ENCODE measurements at places on chromosomes 6 and 20.

DNA sequence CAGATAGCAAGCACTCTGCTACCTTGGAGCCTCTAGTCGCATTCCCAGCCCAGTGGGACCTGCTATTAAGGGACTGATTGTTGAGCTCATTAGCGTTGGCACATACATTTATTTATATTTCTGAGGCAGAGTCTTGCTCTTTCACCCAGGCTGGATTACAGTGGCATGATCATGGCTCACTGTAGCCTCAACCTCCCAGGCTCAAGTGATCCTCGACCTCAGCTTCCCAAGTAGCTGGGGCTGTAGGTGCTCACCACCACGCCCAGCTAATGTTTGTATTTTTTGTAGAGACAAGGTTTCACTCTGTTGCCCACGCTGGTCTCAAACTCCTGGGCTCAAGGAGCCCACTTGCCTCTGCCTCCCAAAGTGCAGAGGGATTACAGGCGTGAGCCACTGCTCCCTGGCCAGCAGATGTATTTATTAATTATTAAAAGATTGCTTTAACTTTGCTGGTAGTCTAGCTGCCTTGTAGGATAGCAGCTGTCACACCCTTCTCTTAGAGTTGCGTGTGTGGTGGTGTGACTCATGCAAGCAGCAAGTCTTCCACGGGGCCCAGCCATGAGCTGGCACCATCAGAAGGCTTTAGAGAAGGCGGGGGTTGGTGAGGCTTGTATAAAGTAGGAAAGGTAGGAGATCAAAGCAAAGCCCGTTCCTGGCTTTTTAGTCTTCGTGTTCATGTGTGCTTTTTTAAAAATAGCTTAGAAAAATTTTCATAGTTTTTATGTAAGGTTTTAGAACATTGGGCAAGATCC lies 16.5 kb downstream of the ACTR5 start:
- peak; percentile 85 for DNase-seq

- no peak for DNase-seq
Measured at GRCh38 chr6:38166411-38167240, 347.1 kb downstream of the ZFAND3 start.

GRCh38 chr6:19042420-19042819 lies 655.3 kb downstream of the RNF144B start:
- DNase-seq: no peak

- peak; percentile 11 for DNase-seq
Measured at GRCh38 chr6:141290941-141291721, 841.6 kb upstream of the GJE1 start.

DNA sequence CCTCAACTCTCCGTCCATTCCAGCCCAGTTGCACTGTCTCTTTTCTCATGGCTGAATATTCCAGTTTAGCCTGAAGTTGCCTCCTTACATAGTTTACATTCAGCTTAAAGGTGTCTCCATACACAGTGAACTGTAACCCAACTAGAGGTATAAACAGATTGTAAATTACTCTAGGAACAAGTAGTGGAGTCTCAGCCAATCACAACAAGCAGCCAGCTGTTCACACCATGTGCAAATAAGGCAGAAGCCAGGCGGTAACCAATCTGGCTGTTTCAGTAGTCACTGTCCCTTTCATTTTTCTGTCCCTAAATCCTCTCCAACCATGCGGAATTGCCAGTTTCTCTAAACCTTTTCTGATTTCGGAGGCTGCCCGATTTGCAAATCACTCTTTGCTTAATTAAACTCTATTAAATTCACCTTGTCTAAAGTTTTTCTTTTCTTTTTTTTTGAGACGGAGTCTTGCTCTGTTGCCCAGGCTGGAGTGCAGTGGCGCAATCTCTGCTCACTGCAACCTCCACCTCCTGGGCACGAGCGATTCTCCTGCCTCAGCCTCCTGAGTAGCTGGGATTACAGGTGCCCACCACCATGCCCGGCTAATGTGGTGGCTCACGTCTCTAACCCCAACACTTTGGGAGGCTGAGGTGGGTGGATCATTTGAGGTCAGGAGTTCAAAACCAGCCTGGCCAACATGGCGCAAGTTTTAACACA lies 37.6 kb upstream of the GFOD1 start:
- no peak for DNase-seq

- no peak for DNase-seq
Measured at GRCh38 chr20:21129861-21130260, 4.0 kb downstream of the KIZ start.

DNA sequence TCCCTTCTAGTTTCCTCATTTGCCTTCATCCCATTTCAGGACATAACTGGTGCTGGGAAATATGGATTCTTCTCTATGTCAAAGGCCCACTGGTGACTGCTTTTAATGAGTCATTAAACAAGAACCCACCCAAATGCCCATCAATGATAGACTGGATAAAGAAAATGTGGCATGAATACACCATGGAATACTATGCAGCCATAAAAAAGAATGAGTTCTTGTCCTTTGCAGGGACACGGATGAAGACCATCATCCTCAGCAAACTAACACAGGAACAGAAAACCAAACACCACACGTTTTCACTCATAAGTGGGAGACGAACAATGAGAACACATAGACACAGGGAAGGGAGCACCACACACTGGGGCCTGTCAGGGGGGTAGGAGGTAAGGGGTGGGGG lies 310.7 kb downstream of the ESR1 start:
- DNase-seq: no peak

GRCh38 chr6:7341989-7342742 lies 29.2 kb upstream of the SSR1 start:
- peak; percentile 39 for DNase-seq

DNA sequence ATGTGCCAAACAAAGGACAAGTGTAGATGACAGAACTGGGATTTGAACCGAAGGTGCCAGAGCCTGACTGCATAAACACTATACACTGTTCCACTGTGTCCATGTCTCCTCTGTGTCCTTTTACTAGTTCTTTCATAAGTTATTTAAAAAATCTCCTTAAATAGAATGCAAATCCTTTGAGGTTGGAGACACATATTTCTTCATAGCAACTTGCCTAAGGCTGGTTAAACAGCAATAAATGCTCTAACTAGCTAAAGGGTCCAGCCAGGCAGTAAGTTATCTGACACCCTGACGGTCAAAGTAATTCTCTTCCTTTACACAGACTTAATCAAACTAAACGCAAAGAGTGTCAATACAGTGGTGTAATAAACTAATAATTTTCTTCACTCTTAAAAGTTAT lies 76.2 kb upstream of the TRAF3IP2 start:
- peak; percentile 39 for DNase-seq

DNA sequence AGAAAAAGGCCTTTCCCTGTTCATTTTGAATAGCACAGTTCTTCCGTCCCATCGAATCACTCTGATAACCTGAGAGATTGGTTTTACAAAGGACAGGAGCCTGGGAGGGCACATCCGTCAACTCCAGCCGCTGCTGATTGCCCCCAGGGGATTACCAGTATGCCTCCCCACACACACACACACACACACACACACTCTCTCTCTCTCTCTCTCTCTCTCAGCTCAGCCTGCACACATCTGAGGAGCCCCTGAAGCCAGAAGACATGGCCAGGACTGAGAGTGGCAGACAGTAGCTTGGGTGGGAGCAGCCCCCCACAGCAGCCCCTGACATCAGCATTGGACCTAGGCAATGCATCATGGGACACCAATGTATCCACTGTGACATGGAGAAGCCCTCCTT lies 13.2 kb upstream of the CDH4 start:
- DNase-seq: no peak

DNA sequence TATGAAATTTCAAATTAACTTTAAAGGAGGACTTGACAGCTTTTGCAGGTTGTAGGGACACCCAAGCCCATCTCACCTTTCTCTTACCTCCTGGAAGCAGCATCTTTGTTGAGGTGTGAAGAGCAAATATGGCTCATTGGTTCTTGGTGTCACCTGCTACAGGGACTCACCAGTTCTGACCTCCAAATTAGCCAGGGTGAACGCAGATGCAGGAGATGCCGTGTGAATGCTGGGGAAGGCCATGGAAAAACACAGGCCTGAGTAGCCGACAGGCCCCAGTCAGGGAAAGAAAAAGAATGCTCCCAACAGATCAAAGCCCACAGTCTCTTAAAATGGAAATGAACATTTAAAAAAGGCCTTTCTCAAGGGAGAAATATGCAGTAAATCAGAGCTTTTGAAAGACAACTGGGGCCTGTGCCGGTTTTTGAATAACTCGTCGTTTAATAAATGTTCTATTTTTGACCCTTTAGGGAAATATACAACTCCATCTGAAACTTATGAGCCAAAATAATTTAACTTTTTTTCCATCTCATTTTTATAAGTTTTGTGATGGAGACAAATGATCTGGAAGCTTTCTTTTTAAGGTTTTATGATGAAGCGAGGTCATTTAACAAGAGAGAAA lies 167.5 kb downstream of the CD83 start:
- DNase-seq: no peak

DNA sequence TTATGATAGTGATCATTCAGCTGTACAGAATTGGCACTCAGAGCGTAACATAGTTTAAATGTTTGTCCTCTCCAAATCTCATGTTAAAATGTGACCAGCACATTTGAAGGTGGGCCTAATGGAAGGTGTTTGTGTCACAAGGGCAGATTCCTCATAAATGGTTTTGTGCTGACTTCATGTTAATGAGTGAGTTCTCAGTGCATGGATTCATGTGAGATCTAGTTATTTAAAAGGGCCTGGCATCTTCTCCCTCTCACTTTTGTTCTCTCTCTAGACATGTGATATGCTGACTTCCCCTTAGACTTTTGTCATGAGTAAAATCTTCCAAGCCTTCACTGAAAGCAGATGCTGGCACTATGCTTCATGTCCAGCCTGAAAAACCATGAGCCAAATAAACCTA lies 452.4 kb upstream of the PTCHD4 start:
- no peak for DNase-seq

- no peak for DNase-seq
Measured at GRCh38 chr6:43509142-43509983, 783 bp downstream of the LRRC73 start.

DNA sequence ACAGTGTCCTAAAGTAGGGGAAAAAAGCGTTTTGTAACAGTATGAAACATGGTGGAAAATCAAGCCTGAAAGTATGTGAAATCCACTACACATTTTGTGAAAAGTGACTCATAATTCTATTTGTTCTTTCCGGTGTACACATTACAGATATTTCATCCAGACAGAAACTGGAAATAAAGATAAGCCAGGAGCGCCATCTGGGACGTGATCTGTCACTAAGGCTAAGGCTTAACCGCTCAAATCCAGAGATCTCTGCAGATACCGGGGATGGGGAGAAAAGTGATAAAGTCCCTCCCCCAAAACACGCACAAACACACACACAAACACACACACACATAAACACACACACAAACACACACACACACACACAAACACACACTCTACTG lies 26.6 kb upstream of the SRSF6 start:
- no peak for DNase-seq

- no peak for DNase-seq
Measured at GRCh38 chr6:5180636-5181035, 80.1 kb downstream of the LYRM4 start.

DNA sequence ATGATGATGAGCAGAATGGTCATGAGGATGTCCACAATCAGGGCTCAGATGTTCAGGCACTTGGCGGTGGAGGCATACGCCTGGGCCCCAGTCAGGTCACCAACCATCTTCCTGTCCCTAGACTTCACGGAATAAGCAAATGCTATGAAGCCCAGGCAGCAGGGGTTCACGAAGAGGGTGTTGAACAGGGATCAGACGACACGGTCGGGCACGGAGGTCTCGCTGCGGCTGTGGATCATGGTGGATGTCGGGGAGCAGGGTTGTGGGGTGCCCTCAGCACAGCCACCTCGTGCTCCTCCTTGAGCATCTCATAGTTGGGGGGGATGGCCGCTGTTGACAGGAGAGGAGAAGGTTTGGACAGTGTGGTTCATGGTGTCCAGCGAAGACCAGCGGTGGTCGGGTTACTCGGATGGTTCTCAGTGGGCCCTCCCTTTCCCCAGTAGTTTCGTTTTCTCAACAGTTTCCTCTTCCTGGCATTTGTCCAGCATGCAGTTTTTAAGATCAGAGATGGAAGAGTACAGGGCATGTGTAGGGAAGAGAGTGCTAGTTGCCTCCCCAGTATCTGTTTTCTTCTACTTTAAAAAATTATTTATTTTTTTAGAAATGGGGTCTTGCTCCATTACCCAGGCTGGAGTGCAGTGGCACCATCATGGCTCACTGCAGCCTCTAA lies 20.3 kb upstream of the SPDEF start:
- DNase-seq: peak; percentile 25

- DNase-seq: peak; percentile 77
Measured at GRCh38 chr20:51487565-51488268, 54.8 kb downstream of the NFATC2 start.

DNA sequence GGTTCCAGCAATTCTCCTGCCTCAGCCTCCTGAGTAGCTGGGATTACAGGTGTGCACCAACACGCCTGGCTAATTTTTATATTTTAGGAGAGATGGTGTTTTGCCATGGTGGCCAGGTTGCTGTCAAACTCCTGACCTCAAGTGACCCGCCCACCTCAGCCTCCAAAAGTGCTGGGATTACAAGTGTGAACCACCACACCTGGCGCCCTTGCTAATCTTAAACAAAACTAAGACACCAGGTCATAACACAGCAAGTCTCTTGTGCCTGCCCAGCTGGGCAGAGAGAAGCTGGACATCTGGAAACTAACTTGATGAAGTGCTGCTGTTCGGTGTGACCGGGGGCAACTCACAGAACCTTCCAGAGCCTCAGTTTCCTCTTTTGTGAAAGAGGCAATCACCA lies 68.0 kb downstream of the PPP1R3G start:
- no peak for DNase-seq

DNA sequence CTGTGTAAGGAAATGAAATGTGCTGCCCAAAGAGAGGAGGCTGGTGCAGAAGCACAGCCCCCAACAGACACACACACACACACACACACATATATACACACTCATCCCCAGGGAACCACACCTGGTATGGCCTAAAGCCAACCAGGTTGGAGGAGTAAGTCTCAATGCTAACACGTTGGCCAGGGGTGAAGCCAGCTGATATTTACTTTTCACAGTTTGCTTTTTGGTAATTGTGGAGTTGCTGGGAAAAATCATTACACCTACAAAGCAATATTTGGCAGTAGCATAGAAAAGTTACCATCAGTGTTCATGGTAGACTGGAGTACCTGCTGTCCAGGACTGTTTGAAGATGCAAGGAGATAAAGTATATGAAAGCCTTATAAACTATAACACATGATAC lies 50.3 kb upstream of the NAA20 start:
- no peak for DNase-seq

DNA sequence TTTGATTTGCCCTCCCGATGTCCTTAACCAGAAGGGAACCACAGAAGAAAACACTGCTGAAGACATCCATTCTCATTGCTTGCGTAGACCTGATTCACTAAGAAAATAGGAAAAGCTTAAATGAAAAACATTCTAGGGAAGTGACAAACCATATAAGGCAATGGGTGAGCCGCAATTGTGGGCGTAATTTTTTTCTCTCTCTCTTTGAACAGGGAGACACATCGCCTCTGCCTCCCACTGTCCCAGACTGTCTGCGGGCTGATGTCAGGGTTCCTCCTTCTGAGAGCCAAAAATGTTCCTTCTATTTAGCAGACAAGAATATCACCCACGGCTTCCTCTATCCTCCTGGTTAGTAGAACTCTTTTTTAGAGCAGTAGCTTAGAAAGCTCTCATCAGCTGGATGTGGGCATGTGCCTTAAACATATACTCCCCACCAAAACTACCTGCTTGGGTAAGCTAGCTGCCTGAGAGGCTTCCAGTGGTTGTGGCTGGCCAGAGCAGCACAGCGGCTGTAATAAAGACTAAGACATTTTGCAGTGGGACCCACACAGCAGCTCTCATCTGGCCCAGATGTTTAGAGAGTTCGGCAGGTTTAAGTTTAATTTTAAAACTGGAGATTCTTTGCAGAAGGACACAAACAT lies 22.7 kb upstream of the CTAGE9 start:
- DNase-seq: peak; percentile 86

- DNase-seq: no peak
Measured at GRCh38 chr6:95518630-95519227, 58.6 kb upstream of the MANEA start.
